ENCODE measurements at places on chromosomes 6 and 20. TPM values are rescaled to one million over a fixed set of nuclear protein-coding genes. Genes with fewer than 3 reads are reported as not detected.

The BPI gene
- total RNA-seq = not detected

The NMBR gene
- total RNA-seq = not detected

The SYCP2L gene
- 0.35 TPM for total RNA-seq

The TAGAP gene
- 0.42 TPM for total RNA-seq

The MAFB gene
- total RNA-seq = 4.8 TPM

The CDSN gene
- total RNA-seq = 0.14 TPM

The C6orf52 gene
- total RNA-seq = 4.6 TPM

The NR2E1 gene
- not detected for total RNA-seq

The RSPO3 gene
- not detected for total RNA-seq

The SLC22A16 gene
- total RNA-seq = not detected

The BANF2 gene
- not detected for total RNA-seq

The MATN4 gene
- total RNA-seq = 0.05 TPM

The TRAPPC3L gene
- not detected for total RNA-seq

The JPH2 gene
- 0.19 TPM for total RNA-seq

The LY6G6D gene
- total RNA-seq = not detected

The CDH4 gene
- total RNA-seq = 2.0 TPM

The MANEA gene
- 4.4 TPM for total RNA-seq

The SIM1 gene
- total RNA-seq = not detected

The PYGB gene
- total RNA-seq = 234 TPM

The LTB gene
- total RNA-seq = 1.5 TPM

The ZHX3 gene
- total RNA-seq = 13.5 TPM

The TTK gene
- total RNA-seq = 22.0 TPM

The RAET1L gene
- 27.2 TPM for total RNA-seq

The TGM3 gene
- 0.14 TPM for total RNA-seq

The LINC00237 gene
- total RNA-seq = not detected

The CST4 gene
- total RNA-seq = not detected

The TMEM170B gene
- 0.05 TPM for total RNA-seq

The FABP7 gene
- not detected for total RNA-seq
